ENCODE measurements at places on chromosomes 16 and 17.

DNA sequence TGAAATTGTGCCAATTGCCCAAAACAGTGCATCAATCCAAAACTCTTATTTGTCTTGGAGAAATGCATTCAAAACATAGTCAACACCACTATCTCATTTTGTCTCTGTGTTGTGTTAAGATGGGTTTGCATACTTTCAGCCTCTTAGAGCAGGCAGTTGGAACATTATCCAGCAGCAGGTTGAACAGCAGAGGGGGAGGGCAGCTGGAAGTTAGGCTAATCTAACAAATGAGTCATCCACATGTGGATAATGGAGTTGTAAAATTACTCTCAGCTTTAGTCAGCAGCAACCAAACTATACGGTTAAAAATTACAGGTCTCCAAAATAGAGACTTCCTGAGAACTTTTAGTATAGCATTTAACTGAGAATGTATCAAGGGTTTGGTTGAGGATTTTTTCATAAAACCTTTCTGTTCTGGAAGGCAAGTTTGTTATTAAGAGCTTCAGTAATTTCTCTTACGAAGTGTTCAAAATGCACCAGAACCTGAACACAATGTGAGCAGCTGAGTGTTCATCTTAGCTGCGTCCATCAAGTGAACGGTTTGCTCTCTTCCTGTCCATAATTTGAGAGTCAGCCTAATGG lies 46.3 kb downstream of the PRKCA start:
- DNase-seq, result no peak

GRCh38 chr17:11899537-11899942 lies 97.7 kb downstream of the ZNF18 start:
- DNase-seq, result no peak

DNA sequence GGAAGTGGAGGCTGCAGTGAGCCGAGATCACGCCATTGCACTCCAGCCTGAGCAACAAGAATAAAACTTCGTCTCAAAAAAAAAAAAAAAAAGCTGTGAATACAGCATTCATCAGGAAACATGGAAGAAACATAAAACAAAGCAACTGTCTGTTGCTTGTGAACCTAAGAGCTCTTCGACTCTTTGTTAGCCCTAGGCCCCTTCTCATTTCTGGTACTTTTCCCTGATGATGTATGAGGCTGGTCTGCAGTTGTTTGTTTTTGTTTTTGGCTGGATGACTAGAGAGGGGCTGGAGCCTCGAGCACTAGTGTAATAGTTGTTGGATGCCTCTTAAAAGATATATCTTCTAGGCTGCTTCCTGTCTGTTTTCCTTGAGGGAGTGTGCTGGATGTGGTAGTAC lies 113.5 kb downstream of the MAP2K6 start:
- DNase-seq, result no peak

- no peak for DNase-seq
Measured at GRCh38 chr17:81884968-81885367, 6.4 kb downstream of the ALYREF start.

DNA sequence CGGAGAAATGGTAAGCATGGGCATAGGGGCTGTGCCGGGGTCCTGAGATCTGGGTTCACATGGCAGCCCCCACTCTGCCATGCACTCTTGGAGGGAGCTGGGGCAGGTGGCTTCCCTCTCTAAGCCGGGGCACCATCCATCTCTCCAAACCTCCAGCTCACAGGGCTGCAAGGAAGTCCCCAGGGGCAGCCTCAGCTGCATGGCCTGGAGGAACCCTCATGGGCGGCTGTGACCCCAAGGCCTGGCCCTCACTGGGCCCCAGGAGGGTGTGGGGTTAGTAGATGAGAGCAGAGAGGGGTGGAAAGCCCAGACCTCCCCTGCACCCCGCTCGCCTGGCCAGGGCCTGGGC lies 2.6 kb downstream of the CTRB2 start:
- DNase-seq, result no peak

DNA sequence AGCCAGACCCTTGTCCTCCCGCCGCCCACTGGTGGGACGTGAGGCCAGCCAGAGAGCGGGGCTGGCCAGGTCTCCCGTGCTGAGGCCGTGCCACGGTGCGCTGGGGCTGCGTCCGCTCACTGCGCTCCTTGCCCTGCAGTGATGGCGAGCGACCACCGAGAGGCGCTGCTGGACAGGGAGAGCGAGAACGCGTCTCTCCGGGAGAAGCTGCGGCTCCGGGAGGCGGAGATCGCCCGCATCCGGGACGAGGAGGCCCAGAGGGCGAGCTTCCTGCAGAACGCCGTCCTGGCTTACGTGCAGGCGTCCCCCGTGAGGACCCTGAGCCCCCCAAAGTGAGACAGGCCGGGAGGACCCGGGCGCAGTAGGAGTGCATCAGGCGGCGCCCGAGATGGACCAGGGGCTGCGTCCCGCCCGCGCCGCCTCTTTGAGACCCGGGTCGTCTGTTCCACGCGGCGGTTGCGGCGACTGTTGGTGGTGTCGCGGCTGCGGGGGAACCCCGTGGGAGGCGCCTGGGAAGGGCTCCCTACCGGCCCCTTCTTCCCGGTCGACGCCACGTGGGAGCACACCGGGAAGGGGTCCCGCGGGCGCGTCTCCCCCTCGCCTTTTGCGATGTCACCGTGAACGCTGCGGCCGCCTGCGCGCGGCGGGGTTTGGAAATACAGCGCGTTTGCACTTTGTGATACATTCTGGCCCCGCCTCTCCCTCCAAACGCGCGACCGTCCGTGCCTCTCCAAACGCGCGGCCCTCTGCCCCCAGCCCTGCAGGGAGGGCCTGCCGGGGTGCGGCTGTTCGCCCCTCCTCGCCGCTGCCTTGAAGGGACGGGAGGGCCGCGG lies 792 bp upstream of the RAC3 start:
- peak; percentile 88 for DNase-seq

DNA sequence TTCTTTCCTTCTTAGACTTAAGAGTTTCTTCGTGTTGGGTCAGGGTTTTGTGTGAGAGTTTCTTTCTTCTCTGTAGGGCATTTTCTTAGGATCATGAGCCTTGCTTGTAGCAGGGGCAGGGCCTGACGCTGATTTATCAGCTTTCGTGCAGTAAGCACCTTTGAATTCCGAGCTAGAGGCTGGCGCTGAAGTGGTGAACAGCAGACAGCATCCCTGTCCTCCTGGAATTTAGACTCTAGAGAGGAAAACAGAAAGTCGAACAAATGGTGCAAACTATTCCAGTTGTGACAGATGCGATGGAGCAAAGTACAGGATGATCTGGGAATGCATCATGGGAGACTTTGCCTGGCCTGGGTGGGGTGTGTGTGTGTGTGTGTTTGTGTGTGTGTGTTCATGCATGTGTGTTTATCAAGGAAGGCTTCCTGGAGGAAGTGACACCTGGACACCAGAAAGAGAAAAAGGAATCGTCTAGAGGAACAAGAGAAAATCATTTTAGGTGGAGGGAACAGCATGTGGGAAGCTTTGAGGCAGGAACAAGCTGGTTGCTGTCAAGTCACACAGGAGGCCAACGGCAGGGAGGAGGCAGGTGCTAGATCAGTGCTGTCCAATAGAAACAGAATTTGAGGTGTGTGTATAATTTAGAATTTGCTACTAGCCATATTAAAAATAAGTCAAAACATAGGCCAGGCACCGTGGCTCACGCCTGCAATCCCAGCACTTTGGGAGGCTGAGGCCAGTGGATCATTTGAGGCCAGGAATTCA lies 60.2 kb downstream of the WWP2 start:
- no peak for DNase-seq

DNA sequence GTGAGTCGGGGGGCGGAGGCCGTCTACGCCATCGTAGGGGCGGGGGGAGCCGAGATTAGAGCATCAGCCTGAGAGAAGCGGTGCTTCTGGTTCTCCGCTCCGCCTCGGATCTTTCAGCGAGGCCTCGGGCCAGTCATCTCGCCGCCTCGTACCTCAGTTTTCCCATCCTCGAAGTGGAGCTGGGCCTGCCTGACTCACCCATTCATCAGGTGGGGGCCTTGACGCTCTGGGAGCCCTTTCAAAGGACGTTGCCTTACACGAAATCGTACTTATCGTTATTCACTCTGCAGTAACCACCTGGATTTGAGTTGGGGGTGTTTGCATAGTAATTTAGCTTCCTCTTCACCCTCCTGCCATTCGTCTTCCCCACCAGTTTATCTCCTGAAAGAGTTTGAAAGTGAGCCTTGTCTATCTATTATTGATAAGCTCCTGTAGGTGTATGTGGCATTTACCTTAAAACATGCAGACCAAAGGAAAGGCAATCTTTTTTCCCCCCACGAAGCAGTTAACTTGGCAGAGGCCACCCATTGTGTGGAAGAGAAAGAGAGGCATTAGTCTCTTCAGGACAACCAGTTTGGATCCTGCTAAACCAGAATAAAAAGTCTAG lies 674 bp downstream of the TAF15 start:
- DNase-seq, result no peak

- peak; percentile 29 for DNase-seq
Measured at GRCh38 chr16:2663553-2664546, 18.5 kb upstream of the KCTD5 start.

DNA sequence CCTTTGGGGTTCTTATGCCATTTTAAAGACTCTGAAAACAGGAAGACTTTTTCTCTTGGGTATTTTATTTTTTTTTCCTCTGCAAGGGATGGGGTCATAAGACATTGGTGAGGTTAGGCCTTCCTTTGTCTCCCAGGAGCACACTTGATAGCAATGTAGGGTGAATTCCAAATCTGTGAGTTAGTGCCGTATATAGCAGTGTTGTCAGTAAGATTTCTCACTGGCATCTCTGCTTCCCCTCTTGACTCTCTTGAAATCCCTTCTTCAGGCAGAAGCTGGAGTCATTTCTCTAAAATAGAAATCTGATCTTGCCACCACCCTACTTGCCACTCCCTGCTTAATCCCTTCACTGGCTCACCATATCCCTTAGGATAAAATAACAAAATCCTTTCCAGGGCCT lies 529.7 kb downstream of the WWOX start:
- no peak for DNase-seq

GRCh38 chr16:51419768-51420167 lies 268.7 kb upstream of the SALL1 start:
- DNase-seq, result no peak

DNA sequence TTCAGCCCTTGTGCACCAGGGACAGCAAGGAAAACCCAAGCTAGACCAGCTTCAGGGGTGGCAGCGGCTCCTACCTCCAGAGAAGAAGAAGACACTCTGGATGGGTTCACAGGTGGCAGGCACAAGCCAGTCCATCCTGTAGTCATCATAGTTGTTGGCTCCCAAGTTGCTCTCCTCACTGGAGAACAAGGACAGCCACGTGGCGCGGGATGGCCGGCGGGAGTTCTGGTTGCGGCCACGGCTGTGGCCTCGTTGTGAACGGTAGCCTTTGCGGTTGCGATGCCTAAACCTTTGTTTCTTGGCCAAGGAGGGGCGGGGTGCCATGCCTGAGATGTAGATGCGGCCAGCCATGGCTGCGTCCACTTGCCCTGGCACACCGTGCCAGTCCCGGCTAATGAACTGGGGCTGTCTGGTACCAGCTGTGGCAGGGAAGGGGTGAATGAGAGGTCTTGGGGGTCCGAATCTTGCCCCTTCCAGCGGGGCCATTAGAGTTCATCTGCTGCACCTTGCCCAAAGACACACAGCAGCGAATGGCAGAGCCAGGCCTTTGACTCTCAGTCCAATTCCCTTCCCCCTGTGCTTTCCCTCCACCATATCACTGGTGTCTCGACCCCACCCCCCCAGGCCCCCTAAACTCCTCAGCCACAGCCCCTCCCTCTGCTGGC lies 2.3 kb downstream of the VTN start:
- DNase-seq, result no peak

- DNase-seq, result no peak
Measured at GRCh38 chr17:53137869-53138268, 684.9 kb upstream of the KIF2B start.

- DNase-seq, result no peak
Measured at GRCh38 chr17:58677194-58677880, 14.5 kb downstream of the TEX14 start.

DNA sequence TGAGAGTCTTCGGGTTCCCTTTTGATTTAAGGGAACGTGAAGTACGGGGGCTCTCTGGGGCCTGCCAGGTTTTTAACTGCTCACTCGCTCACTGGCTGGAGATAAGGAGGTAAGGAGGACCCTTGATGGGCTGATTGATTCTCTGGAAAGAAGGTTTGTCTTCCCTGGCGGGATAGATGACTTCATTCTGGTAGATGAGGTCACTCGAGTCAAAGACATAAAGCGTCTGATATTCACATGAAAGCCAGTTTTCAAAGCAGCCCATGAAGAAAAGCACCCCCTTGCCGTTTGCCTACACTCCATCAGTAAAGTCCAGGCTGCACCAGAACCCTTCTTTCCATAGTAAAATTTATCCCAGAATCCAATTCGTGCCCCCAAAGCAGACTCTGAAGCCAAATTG lies 233.7 kb upstream of the IRX5 start:
- DNase-seq, result no peak

- no peak for DNase-seq
Measured at GRCh38 chr17:36055921-36056520, 8.1 kb upstream of the CCL18 start.

DNA sequence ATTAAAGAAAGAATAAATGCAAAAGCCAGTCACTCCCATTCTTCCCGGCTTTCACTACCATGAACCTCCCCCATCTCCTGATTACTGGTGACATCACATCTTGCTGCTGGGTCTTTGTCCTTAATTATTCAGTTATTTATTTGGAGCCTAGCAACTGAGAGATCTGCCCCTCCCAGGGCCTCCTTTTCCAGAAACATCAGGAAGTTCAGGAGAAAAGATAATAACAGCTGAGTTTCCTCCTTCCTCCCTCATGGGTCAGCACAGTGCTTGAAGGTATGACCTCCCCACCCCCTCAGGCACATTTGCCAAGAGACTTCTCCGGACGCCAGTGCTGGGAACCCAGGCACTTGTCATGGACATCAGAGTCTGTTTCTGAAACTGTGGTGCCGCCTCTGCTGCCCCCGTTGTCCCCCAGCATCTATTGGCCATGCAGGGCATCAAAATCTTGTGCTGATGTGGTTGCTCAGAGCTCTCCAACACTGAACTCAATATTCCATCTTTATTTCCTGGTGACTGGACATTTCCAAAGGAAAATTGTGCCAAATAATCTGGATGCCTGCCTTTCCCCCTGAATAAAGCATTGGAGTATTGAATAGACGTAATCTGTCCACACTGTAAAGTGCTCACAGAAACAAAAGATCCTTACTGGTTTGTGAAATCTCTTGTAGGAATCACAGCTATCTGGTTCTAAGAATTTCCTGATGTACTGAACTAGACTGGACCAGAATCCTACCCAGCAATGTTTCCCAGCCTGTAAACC lies 71.8 kb downstream of the ZNF18 start:
- DNase-seq, result no peak

GRCh38 chr16:71894229-71894920 lies 956 bp upstream of the IST1 start:
- peak; percentile 54 for DNase-seq

GRCh38 chr16:10923650-10924214 lies 18.5 kb downstream of the DEXI start:
- DNase-seq, result no peak
